ENCODE measurements at places on chromosomes 5 and 9.

GRCh38 chr9:91032121-91032531, 230.5 kb downstream of the SYK start:
- no peak for DNase-seq

GRCh38 chr9:120985819-120986222, 59.2 kb upstream of the TRAF1 start:
- DNase-seq = no peak

- no peak for DNase-seq
These were observed 17.6 kb downstream of the TENT4A start for GRCh38 chr5:6730807-6731206.

DNA sequence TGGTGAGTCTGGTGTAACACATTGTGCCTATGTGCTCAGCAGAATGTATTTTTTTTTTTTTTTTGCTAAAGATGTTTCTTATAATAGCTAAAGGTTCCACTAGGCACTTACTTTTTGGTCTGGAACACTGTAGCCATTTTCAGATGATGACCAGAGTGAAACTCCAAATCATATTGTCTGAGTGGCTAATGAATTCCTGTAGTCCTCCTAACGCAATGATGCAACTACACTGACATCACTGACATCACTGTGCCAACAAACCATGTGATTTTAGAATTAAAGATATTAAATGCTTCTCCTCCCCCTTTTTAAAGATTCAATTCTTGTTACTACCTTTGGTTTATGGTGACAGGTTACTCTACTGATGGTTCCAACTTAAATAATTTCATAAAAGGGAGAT, 28.8 kb downstream of the JAKMIP2 start:
- no peak for DNase-seq

GRCh38 chr9:134406366-134407120, 80.3 kb downstream of the RXRA start:
- DNase-seq = no peak

DNA sequence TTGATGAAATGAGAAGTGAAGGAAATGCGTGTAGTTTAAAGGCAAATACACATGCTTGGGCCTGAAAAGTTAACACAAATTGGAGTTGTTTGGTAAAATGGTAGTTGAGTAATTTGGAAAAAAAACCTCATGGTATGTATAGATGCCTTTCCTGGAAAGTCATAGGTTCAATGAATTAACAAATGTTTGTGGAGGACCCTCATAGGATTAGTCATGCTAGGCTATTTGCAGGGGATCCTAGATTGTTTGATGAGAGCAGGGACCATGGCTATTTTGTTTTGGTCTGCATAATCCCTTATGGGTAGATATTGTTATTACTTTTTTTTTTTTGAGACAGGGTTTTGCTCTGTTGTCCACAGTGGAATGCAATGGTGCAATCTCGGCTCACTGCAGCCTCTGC, 93.5 kb upstream of the NR3C1 start:
- no peak for DNase-seq

- no peak for DNase-seq
These were observed 12.8 kb downstream of the SEMA5A start for GRCh38 chr5:9533096-9533495.

GRCh38 chr5:123482258-123482657, 29.7 kb upstream of the CSNK1G3 start:
- DNase-seq = no peak

DNA sequence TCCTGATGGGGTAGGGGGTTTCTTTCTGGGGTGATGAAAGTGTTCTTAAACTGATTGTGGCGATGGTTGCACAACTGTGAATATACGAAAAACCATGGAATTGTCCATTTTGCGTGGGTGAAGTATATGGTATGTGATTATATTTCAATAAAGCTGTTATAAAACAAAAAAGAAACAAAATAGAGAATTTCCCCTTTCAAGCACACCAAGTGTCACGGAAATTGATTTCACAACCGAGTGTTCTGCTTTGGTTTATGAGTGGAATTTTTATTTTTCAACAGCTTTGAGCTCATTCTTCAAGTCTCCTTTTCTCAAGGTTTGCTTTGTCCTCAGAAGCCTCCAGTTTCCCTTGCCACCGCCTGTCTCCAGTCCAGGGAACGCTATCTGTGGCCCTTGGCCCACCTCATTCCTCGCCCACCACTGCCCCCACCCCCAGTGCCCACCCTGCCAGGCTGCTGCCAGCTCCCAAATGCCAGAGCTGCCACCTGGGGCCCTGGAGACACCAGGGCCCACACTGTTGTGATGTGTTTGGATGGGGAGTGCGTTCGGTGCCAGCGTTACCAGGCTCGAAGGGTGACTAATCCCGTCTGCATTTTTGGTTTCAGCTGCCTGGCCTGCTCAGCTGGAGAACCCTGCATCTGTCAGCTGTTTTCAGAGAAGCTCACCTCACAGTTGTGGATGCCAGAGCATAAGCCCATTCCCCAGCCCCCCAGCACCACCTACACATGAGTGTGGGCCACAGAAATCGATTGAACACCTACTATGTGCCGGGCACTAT, 30.4 kb downstream of the DUSP1 start:
- no peak for DNase-seq

- no peak for DNase-seq
These were observed at the start of gene RGS3 for GRCh38 chr9:113463418-113464285. Gene RGS3, plus strand, starts transcription at chr9:113463727. Its CDS starts 76 bp downstream, at chr9:113463803.

Measured in stimulated activated CD8-positive, alpha-beta memory T cell treated with anti-CD3 and anti-CD28 coated beads, Interleukin-2, amount 100 ng/mL, for 1 hour (primary cell).